ENCODE measurements at places on chromosomes 1 and 21.
A peak's percentile ranks its signal among the peaks of the same experiment; 100 is the strongest.

- no peak for DNase-seq
Measured at GRCh38 chr1:64195081-64195395, 8.4 kb upstream of the UBE2U start.

DNA sequence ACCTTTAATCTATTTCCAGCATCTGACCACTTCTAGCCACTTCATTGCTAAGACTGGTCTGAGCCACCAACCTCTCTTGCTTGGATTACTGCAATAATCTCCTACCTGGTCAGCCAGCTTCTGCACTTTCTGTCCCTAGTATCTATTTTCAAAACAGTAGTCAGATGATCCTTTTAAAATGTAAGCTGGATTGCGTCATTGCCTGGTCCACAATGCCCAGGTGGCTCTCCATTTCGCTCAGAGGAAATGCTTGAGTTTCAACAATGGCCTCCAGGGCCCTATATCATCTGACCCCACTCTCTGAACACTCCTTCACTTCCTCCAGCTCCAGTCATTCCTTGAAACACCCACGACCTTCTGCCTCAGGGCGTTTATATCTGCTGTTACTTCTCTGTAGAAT is 2.3 kb downstream of the FYB2 start:
- no peak for DNase-seq

DNA sequence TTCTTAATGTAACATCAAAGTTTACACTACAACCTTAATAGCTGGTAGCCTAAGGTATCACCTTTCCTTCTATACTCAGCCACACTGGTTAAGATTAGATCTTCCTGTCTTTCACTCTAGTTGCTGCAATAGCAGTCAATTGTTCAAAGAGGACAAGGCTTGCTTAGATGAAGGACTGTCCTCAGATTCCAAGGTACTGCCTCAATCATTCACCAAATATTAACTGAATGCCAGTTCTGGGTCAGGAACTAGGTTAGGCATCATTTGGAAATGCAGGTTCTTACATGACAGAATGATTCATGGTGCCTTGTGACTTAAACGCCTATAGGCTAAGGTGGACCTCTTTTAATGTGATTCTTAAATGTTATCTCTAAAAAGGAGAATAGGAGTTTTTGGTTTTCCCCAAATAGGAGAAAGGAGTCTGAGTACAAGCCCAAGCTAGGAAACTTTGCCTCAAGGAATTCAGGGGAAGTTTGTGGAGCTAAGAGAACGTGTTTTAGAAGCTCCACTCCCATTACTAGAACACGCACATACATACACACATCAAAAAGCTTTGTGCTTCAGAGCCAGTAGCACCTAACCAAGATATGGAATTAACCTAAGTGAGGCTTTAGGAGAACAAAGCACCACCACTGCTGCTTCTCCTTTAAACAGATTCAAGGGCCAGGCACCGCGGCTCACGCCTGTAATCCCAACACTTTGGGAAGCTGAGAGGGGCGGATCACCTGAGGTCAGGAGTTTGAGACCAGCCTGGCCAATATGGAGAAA is 8.5 kb upstream of the WDR47 start:
- no peak for DNase-seq

DNA sequence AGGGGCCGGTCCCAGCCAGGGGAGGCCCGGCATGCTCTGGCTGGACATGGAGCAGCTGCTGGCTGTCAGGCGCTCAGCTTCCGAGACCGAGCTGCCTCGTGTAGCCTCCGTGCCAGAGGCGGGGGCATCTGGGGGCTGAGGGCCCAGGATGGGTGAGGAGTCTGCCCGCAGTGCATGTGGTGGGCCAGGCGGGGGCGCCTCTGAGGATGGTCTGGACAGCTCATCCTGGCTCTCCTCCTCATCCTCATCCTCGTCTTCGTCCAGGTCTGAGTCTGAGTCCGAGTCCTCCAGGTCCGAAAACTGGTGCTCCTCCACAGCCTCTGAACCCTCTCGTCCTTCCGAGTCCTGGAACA is 28.9 kb upstream of the EDN2 start:
- DNase-seq = no peak

- no peak for DNase-seq
Measured at GRCh38 chr1:53132176-53132575, 10.3 kb downstream of the SLC1A7 start.

GRCh38 chr1:89657886-89658285 is 25.0 kb downstream of the LRRC8C start:
- no peak for DNase-seq

DNA sequence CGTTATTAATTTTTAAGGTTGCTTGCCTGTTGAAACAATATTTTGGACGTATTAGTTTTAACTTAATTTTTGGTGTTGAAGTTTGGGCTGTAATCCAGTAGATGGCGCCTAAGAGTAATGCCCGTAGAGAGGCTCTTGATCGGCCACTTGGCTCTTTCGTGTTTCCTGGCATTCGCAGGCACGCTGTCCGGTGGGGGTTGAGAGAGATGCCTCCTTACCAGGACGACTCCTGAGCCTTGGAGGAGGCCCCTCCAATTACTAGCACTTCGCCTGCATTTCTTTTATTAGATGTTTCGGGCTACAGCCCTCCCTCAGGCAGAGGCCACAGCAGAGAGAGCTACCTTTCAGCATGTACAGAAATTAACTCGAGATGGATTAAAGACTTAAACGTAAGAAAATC is 12.0 kb downstream of the OR2M4 start:
- peak; percentile 15 for DNase-seq

GRCh38 chr1:93252598-93252997 is 72.1 kb downstream of the CCDC18 start:
- DNase-seq = no peak

DNA sequence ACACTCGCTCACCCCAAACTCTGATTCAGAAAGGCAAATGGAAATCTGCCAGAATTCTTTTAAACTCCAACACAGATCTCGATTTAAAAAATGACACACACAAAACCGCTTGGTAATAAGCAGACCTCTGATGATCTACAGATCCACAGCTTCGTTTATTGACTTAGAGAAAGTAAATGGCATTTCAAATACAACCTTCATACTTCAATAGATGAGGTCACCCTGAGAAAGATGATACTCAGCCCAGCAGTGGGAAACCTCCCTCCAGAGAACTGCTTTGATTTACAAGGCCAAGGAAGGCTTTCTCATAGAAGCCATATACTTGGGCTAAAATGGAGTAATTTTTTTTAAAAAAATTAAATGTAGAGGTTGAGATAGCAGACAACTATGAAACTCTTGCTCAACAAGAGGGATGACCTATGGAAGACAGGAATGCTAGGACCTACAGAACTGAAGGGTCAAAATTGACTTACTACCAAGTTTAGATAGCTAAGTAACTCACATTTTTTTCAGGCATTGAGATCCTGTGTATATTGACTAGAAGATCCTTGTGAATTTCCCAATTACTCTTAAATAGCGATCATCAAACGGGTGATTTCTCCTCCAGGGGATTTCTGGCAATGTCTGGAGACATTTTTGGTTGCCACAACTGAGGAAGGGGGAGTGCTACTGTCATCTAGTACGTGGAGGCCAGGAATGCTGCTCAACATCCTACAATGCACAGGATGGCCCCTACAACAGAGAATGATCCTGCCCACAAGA is 143.9 kb downstream of the CLIC6 start:
- peak; percentile 94 for DNase-seq

GRCh38 chr1:118841521-118841920 is 146.6 kb downstream of the TBX15 start:
- no peak for DNase-seq

- peak; percentile 69 for DNase-seq
Measured at GRCh38 chr1:204258213-204259115, 44.7 kb upstream of the GOLT1A start.

- DNase-seq = peak; percentile 91
Measured at GRCh38 chr1:68322837-68323687, 90.7 kb upstream of the WLS start.

- DNase-seq = no peak
Measured at GRCh38 chr21:44752671-44753235, 41.4 kb upstream of the TSPEAR start.

- DNase-seq = no peak
Measured at GRCh38 chr1:218079347-218079746, 205.7 kb upstream of the RRP15 start.

GRCh38 chr1:222592171-222592570 is 2.4 kb upstream of the TAF1A start:
- peak; percentile 7 for DNase-seq

DNA sequence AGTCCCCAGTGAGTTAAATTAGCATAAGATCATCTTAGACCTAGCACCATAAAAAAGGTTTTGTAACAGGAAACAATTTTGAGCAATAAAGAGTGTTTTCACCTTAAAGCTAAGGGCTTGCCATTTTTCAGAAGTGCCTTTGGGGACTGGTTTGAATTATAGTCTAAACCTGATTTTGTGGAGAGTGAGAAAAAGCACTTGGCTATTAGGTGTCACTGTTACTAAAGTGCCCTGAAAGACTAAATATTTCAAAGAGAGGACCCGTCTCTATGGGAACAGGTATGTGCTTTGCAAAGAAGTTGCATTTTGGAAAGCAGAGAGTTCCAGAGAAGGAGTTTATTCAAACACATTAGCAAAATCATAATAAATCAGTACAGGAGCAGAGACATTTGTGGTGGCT is 9.1 kb downstream of the NTNG1 start:
- DNase-seq = no peak

DNA sequence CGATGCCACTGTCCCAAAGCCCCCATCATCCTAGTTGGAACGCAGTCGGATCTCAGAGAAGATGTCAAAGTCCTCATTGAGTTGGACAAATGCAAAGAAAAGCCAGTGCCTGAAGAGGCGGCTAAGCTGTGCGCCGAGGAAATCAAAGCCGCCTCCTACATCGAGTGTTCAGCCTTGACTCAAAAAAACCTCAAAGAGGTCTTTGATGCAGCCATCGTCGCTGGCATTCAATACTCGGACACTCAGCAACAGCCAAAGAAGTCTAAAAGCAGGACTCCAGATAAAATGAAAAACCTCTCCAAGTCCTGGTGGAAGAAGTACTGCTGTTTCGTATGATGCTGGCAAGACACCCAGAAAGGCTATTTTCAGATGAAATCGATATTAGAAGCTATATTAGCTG is 8.1 kb downstream of the RHOU start:
- DNase-seq = no peak

DNA sequence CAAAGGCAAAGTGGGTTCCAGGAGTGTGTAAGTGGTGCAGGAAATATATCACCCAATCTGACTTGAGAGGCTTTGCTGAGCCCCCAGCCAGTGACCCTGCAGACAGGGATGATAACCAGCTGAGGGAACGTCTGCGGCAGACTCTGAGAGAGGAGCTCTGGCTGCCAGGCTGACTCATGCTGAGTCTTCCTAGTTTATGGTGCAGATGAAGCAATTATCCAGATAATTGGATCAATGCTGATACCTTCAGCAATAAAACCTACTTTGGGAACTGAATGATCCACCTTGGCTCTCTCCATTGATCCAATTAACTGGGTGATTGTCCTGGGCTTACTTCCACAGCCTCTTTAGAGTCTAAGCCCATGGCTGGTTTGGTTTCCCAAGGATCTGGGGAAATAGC is 7.3 kb downstream of the C8B start:
- peak; percentile 54 for DNase-seq

DNA sequence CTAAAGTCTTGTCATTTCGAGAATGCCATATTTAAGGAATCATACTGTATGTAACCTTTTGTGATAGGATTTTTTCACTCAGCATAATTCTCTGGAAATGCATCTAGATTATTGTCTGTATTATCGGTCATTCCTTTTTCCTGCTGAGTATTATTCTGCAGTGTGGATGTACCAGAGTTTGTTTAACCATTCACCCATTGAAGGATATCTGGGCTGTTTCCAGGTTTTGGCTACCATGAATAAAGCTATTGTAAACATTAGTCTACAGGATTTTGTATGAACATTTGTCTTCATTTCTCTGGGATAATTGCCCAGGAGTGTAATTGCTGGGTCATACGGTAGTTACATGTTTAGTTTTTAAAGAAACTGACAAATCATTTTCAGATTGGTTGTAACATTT is 61.8 kb downstream of the ATP1A1 start:
- peak; percentile 49 for DNase-seq

DNA sequence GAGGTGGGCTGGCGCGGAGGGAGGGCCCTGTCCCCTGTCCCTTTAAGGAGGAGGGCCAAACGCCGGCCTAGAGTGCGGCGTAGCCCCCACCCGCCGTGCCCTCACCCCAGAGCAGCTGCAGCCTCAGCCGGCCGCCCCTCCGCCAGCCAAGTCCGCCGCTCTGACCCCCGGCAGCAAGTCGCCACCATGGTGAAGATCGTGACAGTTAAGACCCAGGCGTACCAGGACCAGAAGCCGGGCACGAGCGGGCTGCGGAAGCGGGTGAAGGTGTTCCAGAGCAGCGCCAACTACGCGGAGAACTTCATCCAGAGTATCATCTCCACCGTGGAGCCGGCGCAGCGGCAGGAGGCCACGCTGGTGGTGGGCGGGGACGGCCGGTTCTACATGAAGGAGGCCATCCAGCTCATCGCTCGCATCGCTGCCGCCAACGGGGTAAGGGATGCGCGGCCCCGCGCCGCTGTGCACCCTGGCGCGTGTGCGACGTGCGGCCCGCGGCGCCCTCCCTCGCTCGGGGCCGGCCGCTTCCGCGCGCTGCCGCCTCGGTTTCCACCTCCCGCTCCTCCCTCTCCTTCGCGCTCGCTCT is at the start of gene PGM1:
Gene PGM1 (plus strand): TSS at position 109 of the 583 bp plus-strand sequence. CDS start 78 bp downstream, at position 187.
- DNase-seq = peak; percentile 71

DNA sequence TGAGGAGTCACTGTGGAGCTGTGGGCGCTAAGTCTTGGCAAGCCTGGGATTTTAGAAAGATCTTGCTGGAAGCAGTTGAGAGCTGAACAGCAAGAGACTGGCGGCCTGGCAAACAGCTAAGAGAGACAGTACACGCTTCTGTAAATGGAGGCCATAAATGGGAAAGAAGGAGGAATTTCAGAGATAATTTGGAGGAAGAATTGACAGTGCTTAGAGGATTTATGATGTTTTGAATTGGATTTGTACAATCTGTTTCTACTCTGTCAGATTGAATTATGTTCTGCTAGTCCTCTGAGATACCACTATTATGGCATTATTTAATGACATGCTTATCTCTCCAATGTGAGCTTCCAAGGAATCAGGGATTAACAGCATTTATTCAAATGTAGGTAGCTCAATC is 50.1 kb downstream of the ABCA4 start:
- DNase-seq = no peak

GRCh38 chr1:68111519-68112436 is 61.4 kb upstream of the DIRAS3 start:
- DNase-seq = peak; percentile 93

DNA sequence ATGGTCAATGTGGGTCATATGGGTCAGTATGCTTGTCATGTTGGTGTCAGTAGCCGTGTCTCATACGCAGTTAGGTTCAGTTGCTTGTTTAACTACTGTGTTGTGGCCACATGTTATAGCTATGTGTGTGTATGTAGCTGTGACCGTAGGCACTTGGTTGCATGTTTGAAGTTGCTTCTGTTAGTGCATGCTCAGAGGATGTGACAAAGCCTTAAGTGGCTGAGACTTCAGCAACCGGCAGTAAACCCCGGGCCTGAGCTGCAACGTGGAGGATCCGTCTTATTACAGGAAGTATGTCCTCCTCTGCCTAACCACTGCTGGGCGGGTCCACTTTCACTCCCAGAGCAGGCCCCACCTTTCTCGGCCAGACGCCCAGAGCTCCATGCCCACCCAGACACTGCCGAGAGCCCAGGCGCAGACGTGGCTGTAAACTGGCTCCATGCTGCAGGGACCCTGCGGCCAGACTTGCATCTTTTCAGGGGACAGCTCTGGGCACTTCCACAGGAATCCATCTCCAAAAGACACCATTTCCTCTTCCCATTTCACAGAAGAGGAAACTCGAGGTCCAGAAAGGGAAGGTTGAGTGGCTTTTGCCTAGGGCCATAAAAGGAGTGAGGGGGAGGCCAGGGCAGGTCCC is 2.2 kb downstream of the TCEA3 start:
- peak; percentile 82 for DNase-seq

- peak; percentile 48 for DNase-seq
Measured at GRCh38 chr1:10471411-10472219, 714 bp downstream of the DFFA start.

GRCh38 chr1:152035539-152036266 is 1.1 kb downstream of the S100A11 start:
- peak; percentile 20 for DNase-seq

Measured in fibroblast of lung (primary cell).